T-helper 17 cell (primary cell): ENCODE measurements at places on chromosomes 6 and 20.
A peak's percentile ranks its signal among the peaks of the same experiment; 100 is the strongest.

DNA sequence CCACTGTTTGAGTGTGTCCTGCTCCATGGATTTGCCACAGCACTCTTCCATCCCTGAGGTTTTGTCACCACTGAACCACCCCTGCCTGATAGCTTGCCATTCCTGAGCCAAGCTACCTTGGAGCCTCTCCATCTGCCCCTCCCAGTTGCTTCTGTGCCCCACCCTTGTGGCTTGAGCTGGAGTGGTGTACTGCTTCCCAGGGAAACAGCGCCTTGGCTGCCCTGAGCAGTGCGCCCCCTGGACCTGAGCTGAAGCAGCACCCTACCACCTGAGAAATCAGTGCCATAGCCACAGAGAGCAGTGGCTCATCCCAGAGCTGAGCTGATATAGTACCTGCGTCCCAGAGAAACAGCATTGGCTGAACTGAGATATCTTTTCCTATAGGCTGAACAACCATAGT is 40.3 kb downstream of the IL22RA2 start:
- no peak for DNase-seq

- DNase-seq: no peak
Observed at GRCh38 chr20:41034239-41034638, 5.6 kb downstream of the TOP1 start.

DNA sequence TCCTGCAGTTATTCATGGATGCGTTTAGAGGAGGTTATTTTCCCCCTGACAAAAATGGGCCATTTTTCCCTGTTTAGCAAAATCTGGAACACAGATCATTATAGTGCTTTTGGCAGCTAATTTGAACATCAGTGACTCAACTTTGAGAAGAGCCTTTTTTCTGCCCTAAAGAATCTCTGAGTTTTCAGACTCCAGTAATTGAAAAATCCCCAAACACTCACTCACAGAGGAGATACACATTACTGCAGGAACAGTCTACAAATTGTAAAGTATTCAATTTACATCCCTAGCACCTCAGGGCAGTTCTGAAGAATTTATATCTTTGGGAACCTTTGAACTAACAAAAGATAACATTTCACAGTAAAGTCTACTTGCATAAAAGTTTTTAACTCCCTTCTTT is 966.6 kb upstream of the SLC35B3 start:
- no peak for DNase-seq

GRCh38 chr6:22363166-22363713 is 66.4 kb upstream of the PRL start:
- DNase-seq: no peak

DNA sequence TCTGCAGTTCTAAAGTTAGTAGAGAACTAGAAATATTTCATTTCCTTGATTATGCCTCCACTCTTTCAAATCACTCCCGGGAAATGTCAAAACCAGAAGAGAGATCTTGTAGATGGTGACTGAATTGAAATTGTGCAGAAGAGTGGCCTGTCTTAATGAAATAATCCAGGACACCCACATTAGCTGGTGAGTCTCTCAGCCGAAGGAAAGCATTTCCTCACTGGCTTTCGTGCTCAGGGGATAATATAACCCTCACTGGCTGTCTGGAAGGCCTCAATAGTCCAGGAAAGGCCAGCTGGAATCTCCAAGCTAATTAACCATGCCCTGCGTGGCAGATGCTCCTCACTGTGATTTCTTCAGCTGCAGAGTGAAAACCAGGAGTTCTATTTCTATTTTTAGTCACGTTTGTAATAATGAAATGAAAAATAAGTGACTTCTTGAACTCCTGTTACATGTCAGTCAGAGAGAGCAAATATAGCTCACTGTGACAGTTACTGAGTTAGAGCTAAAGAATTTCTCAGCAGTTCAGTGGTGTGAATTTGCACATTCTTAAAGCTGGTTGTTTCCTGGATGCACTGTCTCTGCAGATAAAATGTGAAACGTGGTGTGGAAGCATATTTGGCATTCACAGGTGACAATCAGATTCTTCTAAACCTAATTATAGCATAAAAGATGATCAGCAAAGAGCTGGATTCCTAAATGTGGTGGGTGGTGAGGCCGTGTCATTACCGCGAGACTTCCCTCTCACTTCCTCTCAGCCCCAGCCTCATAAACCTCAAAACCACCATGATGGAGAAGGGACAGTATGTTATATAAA is 211.7 kb downstream of the LMBRD1 start:
- DNase-seq: no peak

DNA sequence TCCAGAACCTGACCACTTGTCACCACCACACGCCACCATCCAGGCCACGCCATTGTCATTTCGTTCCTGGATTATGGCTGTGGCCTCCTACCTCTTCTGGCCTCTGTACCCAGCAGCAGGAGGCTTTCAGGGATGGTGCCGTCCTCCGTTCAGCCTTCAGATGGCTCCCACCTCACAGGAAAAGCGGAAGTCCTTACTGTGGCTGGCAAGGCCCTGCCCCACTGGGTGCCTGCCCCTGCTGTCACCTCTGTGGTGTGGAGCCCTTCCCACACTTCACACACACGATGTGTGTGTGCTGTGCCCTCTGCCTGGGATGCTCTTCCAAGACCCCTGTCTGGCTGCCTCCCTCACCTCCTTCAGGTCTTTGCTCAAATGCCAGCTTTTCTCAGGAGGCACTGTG is 69.4 kb downstream of the INSM1 start:
- no peak for DNase-seq

DNA sequence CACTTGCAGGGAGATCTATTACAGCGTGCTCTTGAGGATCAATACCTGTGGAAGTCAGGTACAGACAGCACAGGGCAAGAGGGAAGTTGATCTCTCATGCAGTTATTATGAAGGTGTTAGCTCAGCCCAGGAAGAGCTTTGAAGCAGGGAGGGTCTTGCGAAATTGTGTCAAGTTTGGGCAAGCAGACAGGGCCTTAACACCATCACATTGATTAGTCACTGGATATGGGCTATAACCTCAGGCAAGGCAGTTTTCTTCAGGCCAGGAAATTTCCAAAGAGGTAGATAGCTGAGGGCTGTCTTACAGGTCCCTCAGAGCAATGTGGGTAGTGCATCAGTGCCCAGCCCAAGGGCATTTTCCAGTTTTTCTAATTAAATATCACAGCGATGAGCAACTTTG is 643.8 kb downstream of the DHX35 start:
- DNase-seq: no peak

GRCh38 chr20:17504066-17504897 is 26.9 kb downstream of the BFSP1 start:
- DNase-seq: no peak

- DNase-seq: peak; percentile 66
Observed at GRCh38 chr6:3251462-3252314, 7.1 kb upstream of the PSMG4 start.

- no peak for DNase-seq
Observed at GRCh38 chr20:50335105-50335504, 144.5 kb downstream of the CEBPB start.

DNA sequence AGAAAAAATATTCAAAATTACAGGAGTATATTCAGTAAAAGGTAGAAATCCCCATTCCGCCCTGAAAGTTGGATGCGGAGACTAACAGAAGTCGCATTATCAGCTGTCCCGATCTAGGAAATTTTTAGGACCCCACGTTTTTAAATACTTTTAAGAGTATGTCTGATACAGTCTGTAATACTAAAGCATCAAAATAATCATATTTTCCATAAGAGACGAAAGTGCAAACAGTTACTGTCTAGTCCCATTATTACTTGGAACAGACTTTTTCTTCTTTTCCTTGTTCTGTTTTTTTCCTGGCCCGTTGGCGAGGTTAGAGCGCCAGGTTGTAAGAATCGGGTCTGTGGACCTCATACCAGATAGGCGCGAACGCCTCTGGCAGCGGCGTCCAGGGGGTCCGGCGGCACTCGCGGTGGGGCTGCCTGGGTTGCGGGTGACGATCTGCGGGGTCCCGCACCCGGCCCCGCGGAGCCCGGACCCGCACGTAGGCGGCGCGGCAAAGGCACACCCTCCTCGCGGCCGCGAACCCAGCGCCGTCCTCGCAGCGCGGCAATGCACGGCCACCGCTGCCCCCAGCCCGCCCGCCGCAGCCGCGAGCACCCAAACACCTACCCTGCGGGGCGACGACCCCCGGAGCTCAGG is 460 bp downstream of the PLAGL1 start:
- DNase-seq: no peak

DNA sequence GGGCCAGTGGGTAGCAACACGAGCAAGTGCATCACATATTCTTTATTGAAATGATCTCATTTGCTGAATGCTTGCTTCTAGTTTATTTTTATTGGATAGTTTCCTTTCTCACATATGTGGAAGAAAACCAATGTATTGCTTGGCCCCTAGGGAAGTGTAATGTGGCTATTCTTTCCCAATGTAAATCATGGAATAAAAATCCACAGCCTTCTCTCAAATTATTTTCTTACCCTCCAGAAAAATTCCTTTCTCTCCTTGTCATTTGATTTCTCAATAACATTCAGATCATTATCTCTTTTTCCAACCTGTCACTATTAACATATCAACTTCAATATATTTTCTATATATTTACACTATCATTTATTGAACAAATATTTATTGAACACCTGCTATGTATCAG is 51.9 kb upstream of the PTPRK start:
- DNase-seq: no peak

DNA sequence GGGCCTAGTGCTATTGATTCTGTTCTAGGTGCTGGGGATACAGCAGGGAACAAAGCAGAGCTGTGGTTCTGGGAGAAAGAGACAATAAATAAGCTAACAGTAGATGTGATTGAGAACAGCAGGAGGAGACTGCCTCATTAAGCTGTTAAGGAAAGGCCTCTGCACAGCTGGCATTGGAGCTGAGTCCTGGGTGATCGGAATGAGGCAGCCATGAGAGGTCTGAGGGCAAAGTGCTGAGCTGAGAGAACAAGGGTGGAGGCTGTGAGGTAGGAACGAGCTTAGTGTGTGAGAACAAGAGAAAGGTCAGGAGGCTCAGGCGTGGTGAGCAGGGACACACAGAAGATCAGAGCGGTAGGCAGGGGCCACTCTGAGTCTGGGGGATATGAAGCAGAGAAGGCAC is 18.3 kb downstream of the DDX27 start:
- DNase-seq: no peak

- no peak for DNase-seq
Observed at GRCh38 chr20:4813076-4813862, 91.6 kb downstream of the PRND start.

GRCh38 chr20:4546786-4547185 is 174.9 kb upstream of the PRND start:
- no peak for DNase-seq

DNA sequence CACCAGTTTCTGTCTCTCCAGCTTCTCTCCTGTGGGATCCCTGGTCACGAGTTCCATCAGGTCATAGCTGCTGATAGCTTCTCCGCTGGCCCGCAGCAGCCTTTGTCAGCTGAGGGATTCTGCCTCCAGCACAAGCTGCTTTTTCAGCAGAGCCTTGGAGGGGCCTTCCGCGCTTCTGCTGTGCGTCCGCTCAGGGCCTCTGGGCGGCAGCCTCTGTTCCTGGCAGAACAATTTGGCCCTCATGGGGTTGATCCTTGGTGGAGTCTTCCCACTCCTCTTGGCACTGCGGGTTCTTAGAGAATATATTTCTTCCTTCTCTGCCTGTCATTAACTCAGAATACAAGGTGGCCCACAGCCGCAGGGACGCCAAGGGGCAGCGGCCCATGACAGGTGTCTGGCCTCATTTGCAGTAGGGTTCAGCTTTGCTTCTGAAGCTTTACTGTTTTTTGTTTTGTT is 158.8 kb downstream of the DTNBP1 start:
- no peak for DNase-seq

GRCh38 chr20:2745060-2745910 is 52.7 kb downstream of the EBF4 start:
- no peak for DNase-seq

DNA sequence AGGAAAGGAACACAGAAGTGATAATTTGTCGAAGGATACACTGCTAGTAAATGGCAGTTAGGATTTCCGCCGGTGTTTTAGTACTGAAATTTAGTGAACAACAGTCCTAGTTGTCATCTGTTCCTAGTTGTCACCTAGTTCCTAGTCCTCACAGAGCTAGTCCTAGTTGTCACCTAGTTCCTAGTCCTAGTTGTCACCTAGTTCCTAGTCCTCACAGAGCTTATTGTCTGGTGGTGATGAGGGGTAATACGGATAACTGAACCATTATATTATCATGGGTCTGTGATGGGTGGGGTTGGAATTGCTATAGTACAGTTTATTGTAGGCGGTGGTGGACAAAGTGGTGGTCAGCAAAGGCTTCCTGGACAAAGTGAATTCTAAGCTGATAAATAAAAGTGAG is 1.8 kb downstream of the SNRNP48 start:
- DNase-seq: no peak

- no peak for DNase-seq
Observed at GRCh38 chr6:151091571-151091970, 148.2 kb upstream of the AKAP12 start.

DNA sequence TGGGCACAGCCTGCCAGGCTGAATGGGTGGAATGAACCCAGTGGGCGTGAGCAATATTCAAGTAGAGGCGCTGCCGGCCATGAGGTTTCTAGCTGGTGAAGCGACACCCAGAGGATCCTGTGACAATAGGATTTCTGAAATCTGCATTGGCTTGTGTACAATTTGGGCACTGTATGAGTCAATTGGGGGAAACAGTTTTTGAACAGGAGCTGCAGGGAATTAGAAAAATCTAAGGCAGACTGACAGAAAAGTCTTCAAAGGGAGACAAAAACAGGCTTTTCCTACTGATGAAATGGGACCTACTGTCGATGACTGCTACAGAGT is 148.8 kb upstream of the PROKR2 start:
- DNase-seq: no peak

GRCh38 chr6:91816335-91816734 is 1229.5 kb upstream of the MAP3K7 start:
- no peak for DNase-seq

DNA sequence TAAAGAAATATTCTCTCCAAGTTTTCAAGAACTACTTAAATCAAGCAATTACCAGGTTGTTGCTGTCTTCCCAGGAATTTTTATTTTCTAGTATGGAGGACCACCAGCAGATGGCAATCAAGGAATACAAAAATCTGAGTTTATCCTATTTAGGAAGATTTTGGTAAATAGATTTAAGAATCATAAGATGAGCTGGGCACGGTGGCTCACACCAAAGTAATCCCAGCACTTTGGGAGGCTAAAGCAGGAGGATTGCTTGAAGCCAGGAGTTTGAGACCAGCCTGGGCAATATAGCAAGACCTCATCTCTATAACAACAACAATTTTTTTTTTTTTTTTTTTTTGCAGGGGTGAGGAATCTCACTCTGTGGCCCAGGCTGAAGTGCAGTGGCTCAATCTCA is 19.3 kb upstream of the SEC63 start:
- no peak for DNase-seq
